HT-29 (cell line): ENCODE measurements at places on chromosomes 4 and X. TPM values are rescaled to one million over a fixed set of nuclear protein-coding genes. Genes with fewer than 3 reads are reported as not detected.

The AR gene
- not detected in 2 replicates for total RNA-seq

DNA sequence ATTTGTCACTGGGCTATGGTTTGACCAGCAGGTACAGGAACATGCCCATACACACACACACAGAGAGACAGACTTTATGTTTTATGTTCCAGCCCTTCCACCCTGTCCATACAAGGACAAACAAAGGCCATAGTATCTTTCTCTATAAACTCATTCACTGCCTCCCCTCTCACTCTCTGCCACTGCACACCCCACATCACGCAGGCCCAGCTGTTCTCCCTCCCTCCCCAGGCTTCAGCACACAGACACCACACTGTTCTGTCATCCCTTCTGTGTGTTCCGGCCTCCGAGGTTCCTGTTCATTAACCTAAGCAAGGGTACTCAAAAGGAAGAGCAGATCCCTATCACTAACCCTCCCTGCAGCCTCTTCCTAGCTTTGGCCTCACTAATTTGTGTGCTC, 17.8 kb downstream of the LAS1L start:
- no peak for DNase-seq

- DNase-seq: no peak
Measured at GRCh38 chrX:54695816-54696487, 102.1 kb downstream of the ITIH6 start.

The DMD gene
- total RNA-seq: not detected in 2 replicates

GRCh38 chrX:153624196-153625091, 22.6 kb upstream of the DUSP9 start:
- DNase-seq: no peak

DNA sequence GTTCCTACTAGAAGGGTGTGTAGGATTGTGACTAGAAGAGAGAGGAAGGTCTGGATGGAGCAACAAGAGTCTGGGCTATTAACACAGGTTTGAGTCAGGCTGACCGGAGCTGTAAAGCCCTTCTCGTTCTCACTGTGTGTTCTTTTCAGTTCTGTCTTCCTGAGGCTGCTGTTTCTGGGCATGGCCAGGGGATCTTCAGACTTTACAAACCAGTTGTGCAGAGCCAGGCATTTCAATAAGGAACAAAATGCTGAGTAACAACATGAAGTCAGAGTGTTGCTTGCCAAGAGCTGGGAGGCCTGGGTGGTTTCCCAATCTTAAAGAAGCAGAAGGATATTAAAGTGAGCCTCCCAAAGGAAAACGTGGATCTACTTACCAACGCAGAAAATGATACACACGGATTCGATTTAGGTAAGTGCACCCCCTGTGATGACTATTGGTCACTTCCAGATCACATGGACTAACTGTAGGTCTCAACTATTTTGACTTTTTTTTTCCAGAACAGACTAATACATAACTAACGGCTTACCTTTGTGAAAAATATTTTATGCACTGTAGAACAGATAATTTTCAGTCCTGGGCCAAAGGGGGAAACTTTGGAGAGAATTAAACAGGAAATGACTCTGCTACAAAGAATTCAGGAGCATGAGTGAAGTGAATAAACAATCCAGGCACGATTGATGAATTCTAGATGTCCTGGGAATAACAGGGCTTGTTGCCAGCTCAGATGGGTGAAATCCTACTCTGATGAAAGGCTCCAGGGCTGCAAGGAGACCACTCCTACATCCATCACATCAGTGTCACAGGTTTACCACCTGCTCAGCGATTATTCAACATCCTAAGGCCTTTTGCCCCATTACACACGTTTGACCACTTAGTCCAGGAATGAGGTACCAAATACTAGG, 94.5 kb downstream of the ANXA3 start:
- peak; percentile 44 for DNase-seq

- no peak for DNase-seq
Measured at GRCh38 chr4:84263415-84263814, 235.7 kb downstream of the NKX6-1 start.

GRCh38 chrX:3526731-3527130, 180.3 kb upstream of the MXRA5 start:
- DNase-seq: no peak

- no peak for DNase-seq
Measured at GRCh38 chrX:15017491-15017890, 144.3 kb downstream of the MOSPD2 start.

GRCh38 chrX:4181782-4182407, 468.4 kb upstream of the PRKX start:
- DNase-seq: no peak

DNA sequence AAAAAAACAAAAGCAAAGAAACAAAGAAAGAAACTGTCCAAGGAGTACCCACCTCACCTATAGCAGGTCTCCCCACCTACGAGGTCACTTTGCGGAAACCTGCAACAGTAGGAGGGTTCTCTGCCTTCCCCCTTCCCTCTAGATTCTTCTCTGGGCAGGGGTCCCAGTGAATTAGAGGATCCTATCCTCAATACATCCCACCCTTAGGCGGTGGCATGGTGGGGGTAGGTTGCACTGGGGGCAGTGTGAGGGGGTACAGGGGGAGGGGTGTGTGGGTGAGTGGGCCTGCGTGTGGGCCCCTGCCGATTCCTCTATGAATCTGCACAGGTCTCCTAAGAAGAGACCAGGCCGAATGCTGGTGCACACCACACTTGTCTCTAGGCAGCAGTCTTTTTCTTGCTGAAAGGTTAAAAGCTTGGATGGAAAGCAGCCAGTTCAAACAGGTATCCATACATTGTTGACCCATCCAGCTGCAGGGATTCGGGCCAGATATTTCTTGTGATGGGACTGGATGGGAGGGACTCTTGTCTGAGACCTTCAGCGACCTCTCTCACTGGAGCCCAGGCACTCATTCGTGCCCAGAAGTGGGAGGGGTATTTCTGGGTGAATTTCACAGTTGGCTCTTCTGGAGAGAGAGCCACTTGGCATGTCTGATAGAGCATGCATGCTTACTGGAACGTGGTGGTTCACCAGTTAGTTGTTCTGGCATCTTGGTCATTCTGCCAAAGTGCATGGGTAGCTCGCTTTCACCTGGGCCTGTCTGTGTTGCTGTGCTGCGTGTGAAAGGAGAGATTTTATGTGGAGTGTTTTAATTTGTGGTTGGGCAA, 65.6 kb downstream of the NBDY start:
- DNase-seq: no peak

The CT55 gene
- total RNA-seq: not detected in 2 replicates

DNA sequence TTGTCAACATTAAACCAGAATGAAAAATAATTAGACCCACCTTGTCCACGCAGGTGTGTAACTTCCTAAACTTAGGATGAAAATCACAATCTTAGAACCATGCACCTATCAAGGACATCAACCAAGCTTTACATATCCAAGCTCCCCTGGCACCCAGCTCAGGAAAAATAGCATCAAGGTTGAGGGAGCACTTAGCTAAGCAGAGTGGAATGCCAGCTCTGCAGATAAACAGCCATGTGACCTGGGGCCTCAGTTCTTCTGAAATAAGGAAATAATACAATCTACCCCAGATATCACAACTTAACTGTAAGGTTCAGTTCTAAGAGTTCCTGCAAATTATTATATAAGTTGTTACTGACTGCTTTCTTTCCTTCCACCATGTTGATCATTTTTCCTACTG, 64.7 kb downstream of the DHX15 start:
- DNase-seq: no peak

DNA sequence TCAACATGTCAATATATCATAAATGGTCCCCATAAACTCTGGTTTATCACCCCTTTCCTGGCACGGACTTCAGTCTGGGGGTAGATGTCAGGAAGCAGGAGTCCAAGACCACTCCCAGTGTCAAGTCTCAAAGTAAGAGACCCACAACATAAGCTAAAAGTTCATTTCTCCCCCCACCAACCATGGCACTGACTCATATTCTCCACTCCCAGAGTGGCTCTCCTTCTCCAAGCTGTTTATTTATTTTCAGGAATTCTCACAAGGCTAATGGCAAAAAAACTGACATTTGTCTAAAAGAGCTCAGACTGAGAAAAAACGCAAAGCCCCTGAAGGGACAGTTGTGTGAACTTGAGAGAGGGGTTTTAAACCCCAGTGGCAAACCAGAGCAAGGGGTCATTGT, 217.0 kb downstream of the RAB28 start:
- DNase-seq: no peak

The PF4V1 gene
- total RNA-seq: not detected in 2 replicates

DNA sequence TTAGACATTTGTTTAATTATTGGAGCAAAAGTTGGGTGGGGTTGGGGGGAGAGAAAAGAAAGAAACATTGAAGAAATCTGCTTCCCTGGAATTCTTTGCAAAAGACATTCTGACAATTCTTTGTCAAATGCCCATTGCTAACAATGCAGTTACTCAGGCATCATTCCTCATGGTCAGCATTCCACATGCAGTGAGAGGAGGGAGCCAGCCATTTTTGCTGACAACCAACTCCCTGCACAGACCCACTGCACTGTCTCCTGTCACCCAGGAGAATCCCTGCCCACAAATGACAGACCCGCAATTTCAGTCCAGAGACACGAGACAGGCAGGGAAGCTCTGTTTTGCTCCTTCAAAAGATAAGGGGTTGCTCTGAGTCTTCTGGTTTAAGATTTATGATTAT, 985.1 kb upstream of the SLIT2 start:
- DNase-seq: no peak

DNA sequence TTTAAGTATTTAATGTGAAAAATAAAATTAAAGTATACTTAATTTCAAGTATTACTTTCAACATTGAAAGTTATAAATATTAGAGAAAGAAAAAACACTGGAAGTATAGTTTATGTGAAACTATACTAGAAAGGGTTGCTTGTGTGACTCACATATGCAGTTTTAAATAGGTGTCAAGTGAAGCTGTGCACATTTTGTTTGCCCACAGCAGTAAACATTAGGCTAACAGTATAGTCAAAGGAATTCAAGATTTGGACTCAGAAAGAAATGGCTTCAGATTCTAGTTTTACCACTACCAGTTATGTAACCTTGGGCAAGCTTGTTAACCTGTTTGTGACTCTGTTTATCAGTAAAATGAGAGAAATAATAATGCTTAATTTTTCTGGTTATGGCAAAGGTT, 148.2 kb downstream of the FAM47B start:
- DNase-seq: no peak

DNA sequence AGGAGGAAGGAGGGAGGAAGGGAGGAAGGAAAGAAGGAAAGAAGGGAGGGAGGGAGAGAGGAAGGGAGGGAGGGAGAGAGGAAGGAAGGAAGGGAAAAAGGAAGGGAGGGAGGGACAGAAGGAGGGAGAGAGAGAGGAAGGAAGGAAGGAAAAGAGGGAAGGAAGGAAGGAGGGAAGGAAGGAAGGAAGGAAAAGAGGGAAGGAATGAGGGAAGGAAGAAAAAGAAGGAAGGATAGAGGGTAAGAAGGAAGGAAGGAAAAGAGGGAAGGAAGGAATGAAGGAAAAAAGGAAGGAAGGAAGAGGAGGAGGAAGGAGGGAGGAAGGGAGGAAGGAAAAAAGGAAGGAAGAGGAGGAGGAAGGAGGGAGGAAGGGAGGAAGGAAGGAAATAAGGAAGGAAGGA, 796.8 kb downstream of the ARAP2 start:
- DNase-seq: no peak

The USP51 gene
- total RNA-seq: not detected in 2 replicates

The GPR82 gene
- total RNA-seq: not detected in 2 replicates

- DNase-seq: no peak
Measured at GRCh38 chr4:151114338-151114737, 14.9 kb downstream of the RPS3A start.

GRCh38 chr4:163395758-163396157, 52.1 kb downstream of the NPY5R start:
- no peak for DNase-seq

DNA sequence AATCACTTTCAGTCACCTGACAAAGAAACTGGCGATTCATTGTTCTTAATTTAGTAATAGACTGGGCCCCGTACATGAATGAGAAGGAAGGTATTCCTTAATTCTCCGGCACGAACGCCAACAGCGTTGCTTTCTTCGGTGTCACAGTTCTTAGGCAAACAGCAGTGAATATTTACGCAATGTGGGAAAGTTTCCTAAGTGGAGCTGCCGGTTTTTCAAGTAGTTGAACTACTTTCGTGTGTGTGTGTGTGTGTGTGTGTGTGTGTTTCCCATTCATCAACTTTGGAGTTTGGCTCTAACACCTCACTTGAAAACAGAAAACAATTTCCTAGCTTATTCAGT, 651 bp downstream of the NXT2 start:
- DNase-seq: peak; percentile 82

The CASP6 gene
- 21.7 and 27.0 TPM in 2 replicates for total RNA-seq

DNA sequence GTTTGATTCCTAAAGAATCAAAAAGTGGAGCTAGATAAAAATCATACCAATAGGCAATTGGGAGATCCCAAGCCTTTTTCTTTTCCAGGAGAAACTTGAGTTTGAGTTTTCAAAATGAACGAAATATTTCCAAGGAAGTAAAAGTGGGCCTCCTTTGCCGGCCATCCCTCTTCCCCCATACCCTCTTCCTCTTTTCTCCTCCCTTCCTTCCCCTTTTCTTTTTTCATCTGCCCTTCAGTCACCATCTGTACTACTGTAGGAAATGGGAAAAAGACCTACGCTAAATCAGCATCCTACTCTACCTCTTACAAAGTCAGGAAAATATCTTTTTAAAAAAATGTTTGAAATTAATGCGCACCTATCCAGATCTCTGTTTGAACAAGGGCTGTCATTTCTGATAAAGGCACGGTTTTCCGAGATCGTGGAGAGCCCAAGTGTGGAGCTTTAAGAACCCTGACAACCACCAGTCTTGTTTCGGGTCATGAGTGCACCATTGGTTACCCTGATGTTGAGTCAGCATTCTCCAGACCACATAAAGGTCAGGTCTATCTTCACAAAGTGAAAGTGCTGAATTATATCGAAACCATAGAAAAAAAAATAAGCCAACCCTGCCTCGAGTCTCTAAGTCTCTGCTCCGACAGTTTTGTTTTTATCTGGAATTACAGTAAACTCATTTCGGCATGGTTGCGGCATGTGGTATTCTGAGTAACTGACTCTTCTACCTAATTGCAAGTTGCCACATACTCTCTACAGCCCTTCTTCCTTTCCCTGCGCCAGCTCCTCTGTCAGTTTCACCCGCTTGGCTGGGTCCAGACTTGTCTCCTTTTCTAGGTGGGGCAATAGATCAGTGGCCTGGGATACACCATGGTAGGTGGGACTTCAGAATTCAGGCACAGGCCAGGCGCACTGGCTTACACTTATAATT, 140.2 kb upstream of the KLF3 start:
- no peak for DNase-seq

GRCh38 chr4:68077737-68078136, 51.9 kb downstream of the TMPRSS11F start:
- no peak for DNase-seq

- DNase-seq: no peak
Measured at GRCh38 chrX:21764008-21764407, 6.1 kb upstream of the SMPX start.

- DNase-seq: no peak
Measured at GRCh38 chrX:104564921-104565703, 887 bp upstream of the IL1RAPL2 start.

The MAPK10 gene
- 0.51 and 0.94 TPM in 2 replicates for total RNA-seq

- no peak for DNase-seq
Measured at GRCh38 chr4:19677211-19677610, 574.5 kb upstream of the SLIT2 start.

DNA sequence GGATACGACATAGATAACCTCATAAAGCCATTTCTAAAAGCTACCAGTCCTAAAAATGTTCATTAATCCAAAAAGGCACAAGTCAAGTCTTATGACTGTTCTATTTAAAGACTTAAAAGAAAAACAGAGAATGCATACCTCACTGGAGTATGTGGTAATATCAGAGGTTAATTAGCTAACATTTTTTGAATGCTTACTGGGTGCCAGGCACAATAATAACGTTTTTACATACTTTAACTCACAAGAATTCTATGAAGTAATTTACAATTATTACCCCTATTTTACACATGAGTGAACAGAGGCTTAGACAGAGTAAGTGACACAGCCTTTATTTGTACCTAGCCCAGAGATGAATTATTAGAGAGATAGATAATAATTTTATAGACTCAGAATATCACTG, 207.5 kb downstream of the PDGFC start:
- DNase-seq: no peak
